ENCODE measurements at places on chromosomes 1 and 21.
A peak's percentile ranks its signal among the peaks of the same experiment; 100 is the strongest.

DNA sequence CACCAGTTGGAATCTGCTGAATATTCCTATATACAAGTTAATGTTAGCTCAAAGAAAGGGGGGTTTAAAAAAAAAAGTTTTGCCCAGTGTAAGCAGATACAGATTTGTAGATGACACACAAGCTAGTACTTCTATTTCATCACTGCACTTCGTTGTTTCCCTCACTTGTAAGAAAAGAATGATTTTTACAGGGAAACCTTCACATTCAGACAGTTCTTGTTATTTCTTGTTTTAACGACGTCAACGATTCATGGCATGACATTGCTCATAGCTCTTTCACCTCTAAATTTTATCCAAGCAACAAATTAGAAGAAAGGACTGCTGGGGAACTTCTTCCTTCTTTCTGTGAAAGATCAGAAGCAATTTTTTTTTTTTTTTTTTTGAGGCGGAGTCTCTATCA is 25.7 kb upstream of the C1orf105 start:
- DNase-seq, result no peak

DNA sequence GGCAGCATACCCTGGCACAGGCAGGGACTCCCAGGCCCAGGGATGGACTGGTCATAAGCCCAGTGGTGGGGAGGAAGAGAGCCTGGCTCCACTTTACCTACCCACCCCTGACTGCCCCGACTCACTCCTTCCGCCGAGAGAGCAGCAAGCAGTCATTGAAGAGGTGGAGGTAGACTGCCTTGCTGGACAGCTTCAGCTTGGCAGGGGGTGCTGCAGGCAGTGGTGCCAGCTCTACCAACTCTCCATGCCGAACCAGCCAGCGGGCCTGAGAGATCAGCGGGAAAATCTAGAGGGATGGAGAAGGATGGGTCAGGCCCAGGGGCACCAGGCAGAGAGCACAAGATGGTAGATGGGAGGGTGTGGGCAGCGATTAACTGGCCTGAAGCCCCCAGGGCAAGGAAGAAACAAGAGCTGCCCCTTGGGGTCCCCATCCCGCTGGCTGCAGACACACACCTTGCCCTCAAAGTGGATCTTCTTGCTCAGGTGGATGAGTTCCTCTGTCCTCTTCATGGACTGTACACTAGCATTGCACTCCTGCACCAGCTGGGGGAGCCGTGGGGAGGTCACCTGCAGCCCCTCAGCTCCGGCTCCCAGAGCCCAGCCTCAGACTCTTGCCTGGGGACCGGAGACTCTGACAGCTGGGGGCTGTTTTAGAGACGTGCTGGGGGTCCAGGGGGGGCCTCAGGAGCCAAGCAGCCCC is 7.7 kb downstream of the ARHGEF19 start:
- DNase-seq, result peak; percentile 46

GRCh38 chr1:93541045-93541444 is 93.1 kb downstream of the FNBP1L start:
- DNase-seq, result no peak

GRCh38 chr1:45400049-45400448 is 59.8 kb upstream of the MUTYH start:
- no peak for DNase-seq
